Activated T-cell treated with anti-CD3 and anti-CD28 coated beads, Interleukin-2, amount 50 U/mL, for 4 hours (primary cell): ENCODE measurements at places on chromosomes 3 and 15.

GRCh38 chr3:120022729-120023128, 71.5 kb downstream of the GSK3B start:
- no peak for DNase-seq

DNA sequence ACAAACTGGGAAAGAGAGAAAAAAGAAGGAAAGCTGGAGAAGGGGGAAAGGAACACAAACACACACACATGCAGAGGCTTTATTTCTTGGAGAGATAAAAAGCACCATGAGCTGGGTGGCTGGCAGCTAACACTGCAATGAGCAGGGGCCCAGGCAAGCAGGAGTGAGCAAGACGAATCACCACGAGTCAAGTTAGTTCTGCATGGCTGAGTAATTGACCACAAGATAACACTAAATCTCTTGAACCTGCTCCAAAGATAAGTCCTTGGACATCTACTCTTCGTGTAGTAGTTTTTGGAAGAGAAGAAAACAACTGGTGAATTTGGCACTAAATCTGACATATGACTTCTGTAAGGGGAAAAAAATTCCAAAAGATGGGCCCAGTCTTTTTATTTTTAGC, 100.9 kb downstream of the MYO5A start:
- DNase-seq, result no peak

DNA sequence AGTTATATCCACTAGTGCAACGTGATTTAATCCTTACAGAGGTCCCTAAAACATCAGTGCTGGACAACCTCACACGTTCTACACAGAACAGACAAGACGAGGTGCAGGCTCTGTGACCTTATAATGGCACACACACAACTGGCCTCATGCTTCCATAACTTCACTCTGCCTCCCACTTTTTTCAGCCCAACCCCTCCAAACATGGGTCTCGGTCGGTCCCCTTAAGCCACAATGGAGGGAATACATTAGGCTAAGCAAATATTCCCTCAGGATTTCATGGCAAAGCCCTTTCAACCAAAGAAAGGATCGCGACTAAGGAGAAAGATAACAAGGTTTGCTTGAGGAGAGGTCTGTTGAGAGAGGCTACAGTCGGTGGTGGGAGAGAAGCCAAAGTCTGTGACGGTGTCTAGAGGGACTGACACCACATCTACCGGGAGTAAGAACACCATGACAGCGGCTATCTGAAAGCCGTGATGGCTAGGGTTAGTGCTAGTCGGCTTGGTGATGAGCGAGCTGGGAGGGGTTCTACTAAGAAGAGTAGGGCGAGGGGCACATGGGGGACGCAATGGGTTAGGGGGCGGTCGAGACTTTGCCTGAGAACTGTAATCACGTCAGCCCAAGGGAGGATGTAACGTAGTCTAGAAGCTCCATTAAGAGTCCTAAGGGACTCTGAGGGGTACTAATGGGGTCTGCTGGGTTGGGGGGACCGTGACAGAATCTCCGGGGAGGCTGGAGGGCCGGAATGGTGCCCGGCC, 1.0 kb downstream of the MYO9A start:
- DNase-seq, result no peak

GRCh38 chr3:23760325-23760724, 45.4 kb upstream of the UBE2E1 start:
- no peak for DNase-seq

DNA sequence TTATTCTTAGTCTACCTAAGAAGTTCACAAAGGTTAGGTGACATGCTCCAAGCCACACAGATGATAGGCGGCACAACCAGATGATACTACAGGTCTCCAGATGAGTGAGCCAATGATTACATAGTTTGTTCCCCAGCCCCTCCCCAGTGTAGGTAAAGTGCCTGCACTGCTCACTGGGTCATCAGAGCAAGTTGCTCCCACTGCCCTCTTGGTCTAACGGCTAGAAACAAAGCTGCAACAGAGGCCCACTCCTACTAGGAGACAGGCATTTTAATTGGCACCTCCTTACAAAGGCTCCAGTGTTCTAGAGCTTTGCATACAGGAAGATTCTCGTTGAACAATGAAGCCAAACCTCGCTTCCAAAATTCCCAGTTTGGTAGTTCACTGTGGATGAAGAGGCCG, 47.3 kb downstream of the TMEM44 start:
- DNase-seq, result no peak

- no peak for DNase-seq
These were observed 1.1 kb downstream of the TP63 start for GRCh38 chr3:189632242-189632641.

- no peak for DNase-seq
These were observed 42.1 kb downstream of the IQCH start for GRCh38 chr15:67296684-67297083.

DNA sequence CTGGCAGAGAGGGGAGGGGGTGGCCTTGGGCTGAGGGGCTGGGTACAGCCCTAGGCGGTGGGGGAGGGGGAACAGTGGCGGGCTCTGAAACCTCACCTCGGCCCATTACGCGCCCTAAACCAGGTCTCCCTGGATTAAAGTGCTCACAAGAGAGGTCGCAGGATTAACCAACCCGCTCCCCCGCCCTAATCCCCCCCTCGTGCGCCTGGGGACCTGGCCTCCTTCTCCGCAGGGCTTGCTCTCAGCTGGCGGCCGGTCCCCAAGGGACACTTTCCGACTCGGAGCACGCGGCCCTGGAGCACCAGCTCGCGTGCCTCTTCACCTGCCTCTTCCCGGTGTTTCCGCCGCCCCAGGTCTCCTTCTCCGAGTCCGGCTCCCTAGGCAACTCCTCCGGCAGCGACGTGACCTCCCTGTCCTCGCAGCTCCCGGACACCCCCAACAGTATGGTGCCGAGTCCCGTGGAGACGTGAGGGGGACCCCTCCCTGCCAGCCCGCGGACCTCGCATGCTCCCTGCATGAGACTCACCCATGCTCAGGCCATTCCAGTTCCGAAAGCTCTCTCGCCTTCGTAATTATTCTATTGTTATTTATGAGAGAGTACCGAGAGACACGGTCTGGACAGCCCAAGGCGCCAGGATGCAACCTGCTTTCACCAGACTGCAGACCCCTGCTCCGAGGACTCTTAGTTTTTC, 4.9 kb downstream of the ISL2 start:
- no peak for DNase-seq

- DNase-seq, result no peak
These were observed 131.8 kb downstream of the NEK11 start for GRCh38 chr3:131158434-131158833.

GRCh38 chr3:12841970-12842328, 584 bp upstream of the RPL32 start:
- DNase-seq, result no peak

DNA sequence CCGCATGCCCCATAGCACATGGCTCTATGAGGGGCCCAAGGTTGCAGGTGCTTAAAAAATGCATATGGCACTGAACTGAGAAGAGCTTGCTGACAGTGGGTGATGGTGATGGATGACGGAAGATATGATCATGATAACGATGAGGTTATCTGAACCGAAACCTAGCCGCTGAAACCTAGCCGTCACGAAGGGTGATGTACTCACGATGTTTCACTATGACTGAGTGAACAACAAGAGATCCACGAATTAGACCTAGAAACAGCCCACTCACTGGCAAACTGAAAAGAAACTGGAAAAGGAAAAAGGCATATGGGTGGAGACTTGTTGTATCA, 57.6 kb upstream of the BCL6 start:
- peak; percentile 30 for DNase-seq

GRCh38 chr3:115186351-115187148, 39.5 kb upstream of the ZBTB20 start:
- no peak for DNase-seq

DNA sequence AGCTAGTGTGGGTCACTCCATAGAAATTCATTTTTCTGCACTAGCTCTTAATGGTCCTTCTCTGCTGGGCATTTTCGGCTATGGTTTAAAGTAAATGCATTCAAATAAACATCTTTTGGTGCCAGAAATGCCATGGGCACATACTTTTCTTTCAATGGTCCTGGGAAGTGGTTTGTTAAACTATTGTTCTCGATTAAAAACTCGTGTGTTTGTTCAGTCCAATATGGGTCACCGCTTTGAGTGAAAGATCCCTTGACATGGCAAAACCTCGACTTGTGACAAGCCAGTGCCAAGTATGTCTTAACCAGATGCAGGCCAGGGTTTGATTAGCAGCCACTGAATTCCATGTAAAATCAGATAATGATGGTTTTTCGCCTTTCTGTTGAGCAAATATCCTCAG, 331.9 kb upstream of the WNT5A start:
- DNase-seq, result no peak

- DNase-seq, result no peak
These were observed 23.4 kb upstream of the ZFAND6 start for GRCh38 chr15:80036071-80036470.

- DNase-seq, result no peak
These were observed 22.4 kb downstream of the ISG20 start for GRCh38 chr15:88661041-88661700.

DNA sequence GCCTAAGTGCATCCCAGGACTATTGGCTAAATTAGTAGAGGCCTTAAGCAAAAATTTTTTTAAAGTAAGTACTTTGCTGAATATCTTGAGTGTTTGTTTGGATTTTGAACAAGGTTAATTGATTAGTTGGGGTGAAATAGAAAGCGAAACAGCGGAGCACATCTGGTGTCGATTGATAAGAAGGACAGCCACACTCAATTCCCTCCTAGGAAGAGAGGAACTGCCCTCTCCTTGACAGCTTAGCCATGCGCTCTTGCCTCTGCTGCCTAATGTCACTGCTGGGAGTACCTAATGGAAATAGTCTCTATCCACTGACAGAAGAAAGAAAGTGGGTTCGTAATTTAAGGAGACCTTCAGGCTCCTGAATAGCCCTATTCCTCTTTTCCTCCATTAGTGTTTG, 943.6 kb downstream of the DIPK2A start:
- no peak for DNase-seq

DNA sequence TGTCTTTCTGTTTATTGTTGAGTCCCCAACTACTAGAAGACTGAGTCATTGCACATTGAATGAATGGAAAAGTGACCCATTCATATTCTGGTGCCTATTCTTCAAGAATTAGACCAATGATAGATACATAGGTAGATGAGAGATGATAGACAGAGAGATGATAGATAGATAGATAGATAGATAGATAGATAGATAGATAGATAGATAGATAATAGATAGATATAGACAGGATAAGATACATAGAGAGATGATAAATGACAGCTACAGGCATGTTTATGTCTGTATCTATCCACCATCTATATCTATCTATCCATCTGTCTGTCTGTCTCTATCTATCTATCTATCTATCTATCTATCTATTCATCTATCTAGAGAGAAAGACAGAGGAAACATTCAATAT, 170.3 kb upstream of the ARRDC4 start:
- DNase-seq, result no peak
